ENCODE measurements at places on chromosomes 1 and 21.

- DNase-seq, result no peak
These were observed 44.3 kb upstream of the WNT2B start for GRCh38 chr1:112464501-112464900.

DNA sequence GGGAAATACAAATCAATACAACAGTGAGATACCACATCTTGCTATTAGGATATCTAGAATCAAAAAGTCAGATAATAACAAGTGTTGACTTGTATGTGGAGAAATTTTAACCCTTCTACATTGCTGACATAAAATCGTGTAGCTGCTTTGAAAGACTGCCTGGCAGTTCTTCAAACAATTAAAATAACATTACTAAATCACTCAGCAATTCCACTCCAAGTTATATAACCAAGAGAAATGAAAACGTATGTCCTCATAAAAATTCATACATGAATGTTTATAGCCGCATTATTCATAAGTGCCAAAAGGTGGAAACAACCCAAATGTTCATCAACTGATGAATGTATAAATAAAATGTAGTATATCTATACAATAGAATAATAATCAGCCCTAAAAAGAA, 164.6 kb downstream of the RASAL2 start:
- no peak for DNase-seq

GRCh38 chr1:15371610-15372545, 37.8 kb upstream of the EFHD2 start:
- DNase-seq, result no peak

DNA sequence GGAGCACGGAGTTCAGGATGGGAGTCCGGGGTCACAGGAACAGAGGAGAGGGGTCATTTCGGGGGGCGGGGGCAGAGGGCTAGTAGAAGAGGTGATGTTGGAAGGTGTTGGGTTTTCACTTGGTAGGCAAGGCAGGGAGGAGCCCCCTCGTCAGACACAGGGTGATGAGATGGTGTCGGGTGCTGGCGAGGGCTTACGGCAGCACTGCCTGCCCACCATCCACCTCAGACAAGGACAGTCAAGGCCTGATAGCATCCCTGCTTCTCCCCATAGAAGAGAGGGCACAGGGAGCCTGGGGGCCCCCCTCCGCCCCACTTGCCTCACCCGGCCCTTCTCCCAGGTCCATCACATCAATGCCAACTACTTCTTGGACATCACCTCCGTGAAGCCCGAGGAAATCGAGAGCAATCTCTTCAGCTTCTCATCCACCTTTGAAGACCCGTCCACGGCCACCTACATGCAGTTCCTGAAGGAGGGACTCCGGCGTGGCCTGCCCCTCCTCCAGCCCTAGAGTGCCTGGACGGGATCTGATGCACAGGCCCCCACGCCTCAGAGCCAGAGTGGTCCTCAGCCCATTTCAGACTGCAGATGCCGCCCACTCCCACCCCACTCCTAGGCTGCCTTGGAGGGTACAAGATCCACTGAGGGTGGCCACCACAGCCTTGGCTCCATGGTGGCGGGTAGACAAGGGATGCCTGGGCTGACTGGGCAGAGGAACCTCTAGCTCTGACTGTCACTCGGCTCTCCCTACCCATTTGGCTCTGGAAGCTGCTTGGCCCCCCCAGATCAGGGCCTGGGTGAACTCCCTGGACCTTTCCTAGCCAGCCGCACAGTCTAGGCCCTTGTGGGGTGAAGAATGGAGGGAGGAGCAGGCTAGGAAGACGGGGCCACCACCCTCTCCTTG, 4.3 kb upstream of the MTFR1L start:
- no peak for DNase-seq

DNA sequence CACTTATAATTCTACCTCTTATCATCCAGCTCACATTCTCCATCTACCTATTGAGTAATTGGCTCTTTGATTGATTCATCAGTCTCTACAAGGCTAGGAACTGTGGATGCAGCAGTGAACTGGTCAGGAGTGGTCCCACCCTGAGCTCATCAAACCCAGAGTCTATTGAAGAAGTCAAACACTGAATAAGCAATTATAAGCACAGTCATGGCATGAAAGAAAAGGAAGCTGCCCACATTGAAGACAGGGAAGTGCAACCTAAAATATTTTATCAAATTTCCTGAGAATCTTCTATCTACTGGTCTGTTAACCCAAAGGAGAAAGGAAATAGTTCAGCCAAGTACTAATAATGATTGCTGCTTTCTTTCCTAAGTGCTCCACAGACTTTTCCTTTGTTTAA, 35.7 kb downstream of the ACP6 start:
- DNase-seq, result no peak

- DNase-seq, result no peak
These were observed 72.5 kb downstream of the RRAGC start for GRCh38 chr1:38787041-38787440.

DNA sequence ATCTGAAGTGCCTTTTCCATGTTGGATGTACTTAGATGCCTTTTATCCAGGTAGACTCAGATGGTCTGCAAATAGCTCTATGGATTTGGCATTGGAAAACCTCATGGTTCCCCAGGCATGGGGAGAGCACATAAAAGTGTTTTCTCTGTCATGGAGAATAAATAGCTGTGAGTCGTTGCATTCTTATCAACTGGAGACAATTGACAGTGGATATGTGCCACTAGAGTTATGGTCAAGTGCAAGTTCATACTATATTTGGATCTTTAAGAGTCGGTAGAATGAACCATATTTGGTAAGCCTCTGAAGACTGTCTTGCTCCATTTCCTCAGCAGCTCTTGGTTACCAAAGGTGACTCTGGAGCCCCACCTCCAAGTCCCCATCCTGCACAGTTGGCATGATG, 83.7 kb downstream of the ROR1 start:
- no peak for DNase-seq

- DNase-seq, result peak; percentile 99
These were observed 56.5 kb upstream of the BCAR3 start for GRCh38 chr1:93738075-93738622.

- no peak for DNase-seq
These were observed 10.0 kb downstream of the LRRC53 start for GRCh38 chr1:74502432-74502831.

GRCh38 chr1:47331875-47332274, 1.7 kb upstream of the CMPK1 start:
- DNase-seq, result no peak

DNA sequence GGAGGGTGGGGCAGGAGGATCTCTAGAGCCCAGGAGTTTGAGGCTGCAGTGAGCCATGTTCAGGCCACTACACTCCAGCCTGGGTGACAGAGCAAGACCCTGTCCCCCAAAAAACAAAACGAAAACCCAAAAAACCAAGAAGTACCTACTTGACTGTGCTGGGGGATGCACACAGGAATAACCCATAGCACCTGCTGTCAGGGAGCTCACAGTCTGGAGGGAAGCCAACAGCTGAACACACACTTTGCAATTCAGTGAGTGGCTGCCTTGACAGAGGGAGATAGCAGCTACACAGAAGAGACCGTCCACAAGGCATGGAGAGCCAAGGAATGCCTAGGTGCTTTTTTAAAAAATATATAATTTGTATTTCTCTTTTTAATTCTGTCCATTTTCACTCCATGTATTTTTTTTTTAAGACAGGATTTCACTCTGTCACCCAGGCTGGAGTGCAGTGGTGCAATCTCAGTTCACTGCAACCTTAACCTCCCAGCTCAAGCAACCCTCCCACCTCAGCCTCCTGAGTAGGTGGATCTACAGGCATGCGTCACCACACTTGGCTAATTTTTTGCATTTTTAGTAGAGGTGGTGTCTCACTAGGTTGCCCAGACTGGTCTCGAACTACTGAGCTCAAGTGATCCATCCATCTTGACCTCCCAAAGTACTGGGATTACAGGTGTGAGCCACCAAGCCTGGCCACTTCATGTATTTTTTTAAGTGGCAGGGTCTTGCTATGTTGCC, 68.7 kb downstream of the NID1 start:
- no peak for DNase-seq

DNA sequence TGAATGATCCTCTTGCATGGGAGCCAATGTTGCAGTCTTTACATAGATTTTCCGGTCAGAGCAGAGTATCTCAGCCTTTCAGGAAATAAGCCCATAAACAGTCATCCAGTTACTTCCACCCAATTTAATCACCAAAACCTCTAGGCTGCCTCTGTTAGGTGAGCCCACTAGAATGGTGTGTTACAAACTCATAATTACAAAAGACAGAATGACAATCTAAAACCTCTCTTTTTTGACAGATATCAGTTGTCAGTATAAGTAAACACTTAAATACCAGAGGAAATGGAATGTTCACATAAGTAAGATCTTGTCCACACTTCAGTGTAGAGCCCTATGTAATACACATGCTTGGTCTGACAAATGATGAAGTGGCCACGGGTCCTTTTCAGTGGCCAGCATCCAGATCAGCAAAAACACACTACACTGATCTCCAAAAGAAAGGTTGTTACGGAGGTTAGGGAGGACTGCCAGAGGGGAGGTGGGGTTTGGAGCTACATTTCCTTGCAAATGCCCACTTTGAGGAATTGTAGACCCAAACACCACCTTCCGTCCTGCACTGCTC, 71.3 kb upstream of the FBXO28 start:
- DNase-seq, result no peak

GRCh38 chr1:156801409-156802121, 15.1 kb downstream of the SH2D2A start:
- no peak for DNase-seq

GRCh38 chr1:71944006-71944405, 338.3 kb downstream of the NEGR1 start:
- DNase-seq, result no peak

- DNase-seq, result no peak
These were observed 144.0 kb upstream of the ZNF648 start for GRCh38 chr1:182205351-182206022.

GRCh38 chr1:248618878-248619277, 16.0 kb downstream of the OR2T11 start:
- DNase-seq, result peak; percentile 2

- DNase-seq, result peak; percentile 84
These were observed 61.8 kb downstream of the ITPKB start for GRCh38 chr1:226677027-226678020.

- DNase-seq, result no peak
These were observed 299.8 kb downstream of the MATN1 start for GRCh38 chr1:30423570-30423969.

DNA sequence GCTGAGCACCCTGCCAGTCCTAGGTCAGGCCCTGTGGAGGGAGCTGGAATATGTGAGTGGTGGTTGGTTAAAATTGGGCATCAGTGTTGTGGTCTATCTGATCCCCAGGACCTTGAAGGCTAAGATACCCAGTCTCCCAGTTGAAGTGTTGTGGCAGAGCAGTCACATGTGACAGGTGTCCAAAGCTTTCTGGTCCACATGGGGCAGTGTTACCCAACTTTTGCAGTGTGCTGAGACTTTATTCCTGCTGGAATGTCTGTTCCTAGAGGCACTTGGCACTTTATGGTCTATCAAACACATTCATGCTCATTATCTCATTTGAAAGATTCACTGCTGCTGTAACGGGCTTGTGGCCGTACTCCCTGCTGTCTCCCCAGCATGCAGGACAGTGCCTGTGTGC, 21.0 kb upstream of the LORICRIN start:
- DNase-seq, result no peak

DNA sequence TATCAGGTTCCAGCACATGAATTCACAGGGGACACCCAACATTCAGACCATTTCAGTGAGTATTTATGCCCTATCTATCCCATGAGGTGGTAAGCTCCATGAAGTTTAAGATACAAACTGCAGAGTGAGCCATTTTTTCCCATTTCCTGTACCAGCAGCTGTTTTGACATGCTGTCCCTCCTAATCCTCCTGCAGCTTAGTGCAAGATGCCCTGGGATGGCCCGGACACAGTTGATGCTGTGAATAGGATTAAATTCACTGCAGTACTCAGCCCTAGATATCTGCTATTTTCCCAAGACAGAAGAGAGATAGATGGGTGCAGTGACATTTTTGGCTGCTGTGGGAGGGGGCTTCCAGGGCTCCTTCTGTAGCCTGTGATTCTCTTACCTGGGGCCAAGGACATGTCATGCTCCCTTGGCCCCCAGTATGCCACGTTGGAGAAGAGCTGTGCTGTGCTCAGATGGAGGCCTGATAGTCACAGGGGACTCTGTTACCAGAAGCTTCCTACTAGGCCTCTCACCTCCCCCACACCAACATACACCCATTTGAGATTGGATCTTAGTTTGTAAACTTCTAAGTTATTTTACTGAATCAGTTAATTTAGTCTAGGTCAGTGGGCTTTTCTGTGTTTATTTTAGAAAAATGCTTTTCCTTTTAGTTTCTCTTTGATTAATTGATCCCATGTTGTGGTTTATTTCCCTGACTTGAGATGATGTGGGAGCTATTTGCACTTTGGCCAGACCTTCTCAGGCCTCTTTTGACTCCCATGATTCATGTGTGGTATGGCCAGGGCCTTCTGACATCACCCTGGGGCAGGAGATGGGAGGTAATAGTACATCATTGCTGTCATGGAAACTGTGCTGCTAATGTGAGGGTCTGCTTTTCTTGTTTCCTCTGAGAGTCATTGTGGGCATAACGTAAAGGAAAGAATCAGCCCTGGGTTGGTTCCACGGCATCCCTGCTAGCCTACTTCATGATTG, 92.6 kb downstream of the ST3GAL3 start:
- DNase-seq, result no peak

DNA sequence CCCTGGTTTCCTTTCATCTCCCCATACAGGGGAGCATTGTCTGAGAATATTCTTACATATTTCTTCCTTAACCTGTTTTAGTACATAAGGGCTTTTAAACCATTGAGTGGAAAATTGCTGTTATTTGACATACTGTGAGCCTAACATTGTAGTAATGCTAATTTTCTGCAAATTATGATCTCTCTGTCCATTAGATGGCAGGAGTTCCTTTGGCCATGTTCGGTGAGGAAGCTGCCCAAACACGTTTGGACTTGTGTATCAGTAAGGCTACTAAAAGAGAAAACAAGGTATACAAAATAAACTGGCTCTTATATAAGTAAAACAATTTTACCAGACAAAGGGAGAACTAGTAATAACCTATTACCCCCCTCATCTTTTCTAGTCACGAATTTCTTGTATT, 29.2 kb downstream of the CDC7 start:
- DNase-seq, result peak; percentile 63

- no peak for DNase-seq
These were observed 239.9 kb downstream of the PAPPA2 start for GRCh38 chr1:176702901-176703300.

DNA sequence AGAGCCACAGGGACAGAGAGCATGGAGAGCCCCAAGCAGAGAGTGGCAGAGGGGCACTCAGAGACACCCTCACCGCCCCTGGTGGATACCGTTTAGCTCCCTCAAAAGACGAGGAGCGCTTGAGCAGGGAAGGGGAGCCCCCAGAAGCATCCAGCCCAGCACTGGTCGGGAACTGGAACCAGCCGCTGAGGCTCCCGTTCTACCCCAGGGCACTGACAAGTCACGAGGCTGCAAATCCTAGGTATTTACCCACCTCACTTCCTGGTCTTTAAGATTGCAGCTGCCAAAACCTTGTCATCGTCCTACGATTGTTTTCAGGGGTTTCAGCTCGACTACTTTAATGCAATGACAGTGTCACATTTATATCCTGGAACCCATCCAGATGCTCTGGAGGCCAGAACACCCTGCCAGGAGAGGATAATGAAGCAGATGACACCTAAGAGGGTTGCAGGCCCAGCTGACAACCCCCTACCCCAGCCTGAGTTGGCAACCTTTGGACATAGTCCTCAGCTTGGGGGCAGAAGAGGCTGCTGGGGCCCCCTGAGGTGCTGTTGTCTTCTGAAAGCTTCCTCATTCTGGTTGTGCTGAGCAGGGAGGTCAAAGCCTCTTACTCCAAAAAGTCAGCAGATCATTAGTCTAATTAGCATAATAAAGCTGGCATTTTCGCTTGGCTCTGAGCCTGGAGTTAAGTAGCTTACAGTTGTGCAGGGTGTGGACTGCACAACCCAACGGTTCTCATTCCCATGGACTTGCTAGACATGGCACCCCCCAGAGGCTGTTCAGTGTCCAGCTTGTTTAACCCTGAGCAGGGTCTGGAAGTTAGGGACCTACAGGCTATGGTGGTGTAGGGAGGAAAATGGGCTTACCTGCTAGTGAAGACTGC, 20.6 kb upstream of the BACE2 start:
- DNase-seq, result no peak
